Natural killer cell (primary cell): ENCODE measurements at places on chromosomes 12 and 14.

GRCh38 chr12:43750814-43751213 lies 7.8 kb downstream of the PUS7L start:
- DNase-seq: no peak

DNA sequence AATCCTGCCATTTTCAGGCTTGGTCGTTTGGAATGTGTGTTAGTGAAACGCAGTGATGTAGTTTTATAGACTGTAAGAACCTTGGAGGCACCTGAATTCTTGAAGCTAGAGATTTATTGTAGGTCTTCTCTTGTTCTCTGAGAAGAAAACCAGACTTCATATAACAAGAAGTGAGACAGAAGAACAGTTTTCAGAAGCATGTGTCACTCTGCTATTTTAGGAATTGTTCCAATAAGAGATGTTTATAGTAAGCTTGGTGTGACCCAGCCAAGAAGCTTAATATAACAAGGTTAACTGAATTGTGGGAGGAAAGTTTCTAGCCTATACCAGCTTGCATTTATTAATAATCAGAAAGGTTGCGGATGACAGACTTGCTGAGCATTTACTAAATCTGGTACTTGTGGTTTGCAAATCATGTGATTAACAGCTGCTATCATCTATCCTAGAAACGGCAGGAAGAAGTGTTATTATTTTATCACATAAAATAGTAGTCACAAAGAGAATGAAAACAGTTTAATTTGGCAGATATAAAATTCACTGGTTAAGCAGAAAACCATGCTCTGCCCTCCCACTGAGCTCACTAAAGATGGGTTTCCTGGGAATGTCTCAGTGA lies 49.2 kb upstream of the BCAT1 start:
- DNase-seq: no peak

GRCh38 chr12:127389923-127390322 lies 877.0 kb upstream of the TMEM132C start:
- no peak for DNase-seq

DNA sequence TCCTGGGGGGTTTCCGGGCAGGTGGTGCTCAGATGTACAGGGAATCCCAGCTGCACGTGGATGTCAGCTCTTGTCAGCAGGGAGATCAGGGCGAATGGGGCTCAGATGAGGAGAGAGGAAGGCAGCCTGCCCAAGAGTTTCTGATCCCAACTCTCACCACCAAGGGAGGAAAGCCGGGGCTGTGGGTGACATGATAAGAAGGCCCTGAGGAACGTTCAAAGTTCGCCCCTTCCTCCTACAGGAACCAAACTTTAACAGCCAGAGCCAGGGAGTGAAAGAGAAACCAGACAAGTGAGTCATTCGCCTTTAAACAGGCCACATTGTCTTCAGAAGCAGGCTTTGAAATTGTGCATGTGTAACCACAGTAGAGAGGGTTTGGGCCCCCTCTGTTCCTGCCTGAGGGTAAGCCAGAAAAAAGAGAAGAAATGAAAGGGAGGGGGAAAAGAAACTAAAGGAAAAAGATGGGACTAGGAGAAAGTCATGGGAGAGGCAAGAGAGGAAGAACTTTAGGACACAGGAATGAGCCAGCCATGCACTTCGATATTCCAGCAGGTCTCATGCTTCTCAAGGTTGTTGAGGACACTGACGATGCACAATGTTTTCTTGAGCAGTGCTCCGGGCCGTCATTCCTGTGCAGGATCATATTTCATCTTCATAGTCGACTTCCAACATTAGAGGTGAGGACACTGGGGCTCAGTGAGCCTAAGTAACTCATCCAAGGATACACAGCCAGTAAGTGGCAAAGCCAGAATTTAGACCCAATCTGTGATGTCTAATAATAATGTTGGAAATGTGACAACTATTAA lies 691.4 kb upstream of the TBX3 start:
- DNase-seq: peak; percentile 3

DNA sequence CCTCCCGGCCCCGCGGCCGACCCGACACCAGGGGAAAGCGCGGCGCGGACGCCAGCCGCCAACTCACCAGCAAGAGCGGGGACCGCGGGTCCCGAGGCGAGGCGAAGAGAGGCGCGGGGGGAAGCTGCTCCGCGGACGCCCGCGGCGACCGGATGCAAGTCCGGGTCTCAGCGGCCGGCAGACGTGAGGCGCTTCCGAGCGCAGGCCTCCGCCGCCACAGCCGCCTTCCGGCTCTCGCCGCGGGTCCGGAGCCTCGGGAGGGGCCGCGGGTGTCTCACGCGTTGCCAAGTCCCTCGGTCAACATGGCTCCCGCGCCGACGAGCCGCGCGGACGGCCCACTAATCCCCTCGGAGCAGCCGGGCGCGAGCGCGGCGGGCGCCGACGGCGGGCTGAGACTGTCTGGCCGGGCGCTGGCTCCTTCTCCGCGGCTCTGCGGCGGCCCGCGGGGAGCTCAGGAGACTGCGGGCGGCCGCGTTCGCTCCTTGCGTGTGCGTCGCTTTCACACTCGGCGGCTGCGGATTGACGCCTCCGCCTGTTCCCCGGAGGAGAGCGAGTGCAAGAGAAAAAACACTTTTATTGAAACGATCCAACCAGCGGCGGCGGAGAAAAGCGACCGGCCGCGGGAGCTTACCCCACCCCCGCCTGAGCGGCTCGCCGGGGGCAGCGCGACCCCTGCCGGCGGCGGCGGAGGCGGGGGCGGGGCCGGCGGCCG lies at the start of gene CDK17:
TSS of gene CDK17 (minus strand) at position 521 of the 712 bp plus-strand sequence. CDS start 65,603 bp downstream, outside the sequence.
- peak; percentile 85 for DNase-seq

GRCh38 chr12:33248364-33248763 lies 191.3 kb downstream of the SYT10 start:
- DNase-seq: no peak

DNA sequence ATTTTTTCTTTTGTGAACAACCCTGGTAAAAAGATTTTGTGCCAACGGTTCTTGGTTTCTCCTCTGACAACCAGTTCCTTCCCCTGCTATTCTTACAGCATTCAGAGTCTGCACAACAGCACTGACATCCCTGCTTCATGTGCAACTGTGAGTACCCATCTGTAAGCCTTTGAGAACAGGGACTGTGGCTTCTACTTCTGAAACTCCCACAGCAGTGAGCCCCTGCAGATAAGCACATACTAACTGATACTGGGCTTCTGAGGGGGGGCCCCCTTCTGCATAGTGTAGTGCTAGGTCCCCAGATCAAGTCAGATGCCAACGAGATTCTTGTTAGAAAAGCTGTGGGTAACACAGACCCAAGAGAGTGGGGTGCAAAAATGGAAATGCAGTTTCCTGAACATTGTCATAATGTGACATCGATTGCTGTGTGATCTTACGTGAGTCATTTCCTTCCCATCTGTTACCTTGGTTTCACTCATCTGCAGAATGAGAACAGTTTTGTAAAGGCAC lies 11.1 kb upstream of the NINJ2 start:
- peak; percentile 87 for DNase-seq

DNA sequence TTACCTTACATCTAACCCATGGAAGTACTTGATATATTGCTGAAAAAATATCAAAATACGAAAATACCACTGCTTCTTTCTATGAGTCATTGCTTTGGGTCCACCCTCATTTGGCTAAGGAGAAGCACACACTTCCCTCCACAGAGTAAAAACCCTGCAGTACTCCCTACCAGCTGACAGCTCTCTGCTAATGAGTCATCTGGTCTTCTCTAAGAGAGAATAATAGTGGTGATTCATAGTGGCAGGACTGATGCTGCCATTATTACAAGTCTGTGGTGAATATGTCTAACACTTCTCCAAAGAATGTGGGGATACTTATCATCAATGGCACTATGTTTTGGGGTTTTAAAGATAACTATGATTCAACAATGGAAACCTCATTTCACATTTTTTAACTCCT lies 90.7 kb downstream of the PPFIA2 start:
- no peak for DNase-seq

- no peak for DNase-seq
Measured at GRCh38 chr12:84954415-84954814, 41.8 kb upstream of the SLC6A15 start.

- no peak for DNase-seq
Measured at GRCh38 chr12:22286569-22286968, 47.9 kb downstream of the ST8SIA1 start.

GRCh38 chr14:101126731-101127130 lies 223.2 kb upstream of the RTL1 start:
- DNase-seq: no peak

DNA sequence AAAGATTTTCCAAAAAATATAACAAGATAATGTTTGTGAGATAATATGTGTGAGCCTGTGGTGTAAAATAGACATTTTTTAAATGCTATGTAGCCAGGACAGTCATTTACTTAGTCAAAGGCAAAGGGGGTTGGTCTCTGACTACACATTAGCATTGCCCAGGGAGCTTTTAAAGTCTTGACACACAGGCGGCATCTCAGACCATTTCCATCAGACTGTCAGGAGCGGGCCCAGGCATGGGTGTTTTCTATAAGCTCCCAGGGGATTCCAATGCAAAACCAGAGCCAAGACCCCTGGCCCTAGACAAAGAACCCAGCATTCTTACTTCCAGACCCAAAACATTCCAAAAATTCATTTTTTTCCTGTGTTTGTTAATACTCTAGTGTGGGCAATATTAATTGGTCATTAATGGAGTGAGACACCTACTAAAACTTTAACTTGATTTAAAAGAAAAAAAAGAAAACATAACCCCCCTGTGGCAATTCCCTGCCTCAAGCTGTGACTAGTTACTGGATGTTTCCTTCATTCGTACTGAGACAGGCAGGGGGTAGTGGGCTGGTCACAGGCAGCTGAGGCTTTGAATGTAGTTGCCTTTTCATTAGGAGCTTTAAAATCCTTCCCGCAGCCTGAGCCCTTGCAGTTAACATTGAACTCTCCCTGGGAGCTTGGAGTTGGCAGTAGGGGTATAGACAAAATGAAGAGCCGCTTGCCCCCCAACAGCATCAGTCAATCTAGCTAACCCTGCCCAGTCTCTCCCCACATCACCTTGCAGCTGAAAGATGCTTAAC lies 103.7 kb downstream of the CMKLR1 start:
- DNase-seq: no peak

DNA sequence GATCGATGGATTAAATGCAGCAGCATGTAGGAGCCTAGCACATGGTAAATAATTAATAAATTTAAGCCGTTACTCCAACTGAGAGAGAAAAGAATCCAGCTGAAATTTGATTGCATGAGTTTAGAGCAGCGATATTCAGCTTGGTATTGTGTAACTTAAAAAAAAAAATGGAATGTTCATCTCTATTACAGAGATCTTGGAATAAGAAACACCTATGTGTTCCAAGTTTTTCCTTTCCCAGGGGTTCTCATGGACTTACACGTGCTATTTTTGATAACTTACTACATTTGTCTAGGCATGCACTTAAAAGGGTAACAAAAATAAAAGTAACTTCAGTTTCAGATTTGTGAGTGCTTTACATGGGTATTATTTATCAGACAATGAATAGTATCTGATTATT lies 122.8 kb downstream of the RASSF9 start:
- DNase-seq: no peak
